NCI-H524 treated with DMSO at 0.1 percent for 48 hours (cell line): ENCODE measurements at places on chromosomes 6 and 20.

- peak; percentile 67 for DNase-seq
These were observed 118.1 kb downstream of the SYNDIG1 start for GRCh38 chr20:24587384-24588046.

DNA sequence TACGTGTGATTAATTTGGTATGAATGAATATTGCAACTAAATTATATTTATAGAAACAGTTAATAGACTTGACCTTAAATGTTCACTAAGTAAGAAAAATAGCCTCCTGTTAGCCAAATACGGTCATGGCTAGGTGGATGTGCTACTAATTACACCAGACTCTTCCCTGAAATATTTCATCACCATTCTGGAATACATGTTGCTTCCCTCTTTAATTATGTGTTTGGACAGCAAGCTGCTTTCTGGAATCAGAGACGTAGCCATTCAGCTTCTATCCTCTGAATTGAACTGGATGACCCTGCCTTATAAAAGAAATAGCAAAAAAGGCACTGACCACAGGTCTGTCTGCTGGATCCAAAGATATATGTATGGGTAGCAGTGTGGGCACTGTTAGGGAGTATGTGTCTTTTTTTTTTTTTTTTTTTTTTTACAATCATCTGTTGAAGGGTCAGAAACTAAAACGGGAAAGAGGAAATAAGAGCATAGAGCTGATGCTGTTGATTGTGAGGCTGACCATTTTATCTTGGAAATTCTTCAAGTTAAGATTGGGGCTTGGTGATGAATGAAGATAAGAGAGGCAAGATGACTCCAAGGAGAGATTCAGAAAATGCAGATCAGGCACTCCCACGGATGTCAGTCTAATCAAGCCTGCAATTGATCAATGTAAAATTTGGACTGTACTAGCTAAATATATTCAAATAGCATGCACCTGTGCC lies 283.2 kb upstream of the HSF2 start:
- no peak for DNase-seq

- DNase-seq: no peak
These were observed 59.2 kb downstream of the CLVS2 start for GRCh38 chr6:123055256-123055655.

DNA sequence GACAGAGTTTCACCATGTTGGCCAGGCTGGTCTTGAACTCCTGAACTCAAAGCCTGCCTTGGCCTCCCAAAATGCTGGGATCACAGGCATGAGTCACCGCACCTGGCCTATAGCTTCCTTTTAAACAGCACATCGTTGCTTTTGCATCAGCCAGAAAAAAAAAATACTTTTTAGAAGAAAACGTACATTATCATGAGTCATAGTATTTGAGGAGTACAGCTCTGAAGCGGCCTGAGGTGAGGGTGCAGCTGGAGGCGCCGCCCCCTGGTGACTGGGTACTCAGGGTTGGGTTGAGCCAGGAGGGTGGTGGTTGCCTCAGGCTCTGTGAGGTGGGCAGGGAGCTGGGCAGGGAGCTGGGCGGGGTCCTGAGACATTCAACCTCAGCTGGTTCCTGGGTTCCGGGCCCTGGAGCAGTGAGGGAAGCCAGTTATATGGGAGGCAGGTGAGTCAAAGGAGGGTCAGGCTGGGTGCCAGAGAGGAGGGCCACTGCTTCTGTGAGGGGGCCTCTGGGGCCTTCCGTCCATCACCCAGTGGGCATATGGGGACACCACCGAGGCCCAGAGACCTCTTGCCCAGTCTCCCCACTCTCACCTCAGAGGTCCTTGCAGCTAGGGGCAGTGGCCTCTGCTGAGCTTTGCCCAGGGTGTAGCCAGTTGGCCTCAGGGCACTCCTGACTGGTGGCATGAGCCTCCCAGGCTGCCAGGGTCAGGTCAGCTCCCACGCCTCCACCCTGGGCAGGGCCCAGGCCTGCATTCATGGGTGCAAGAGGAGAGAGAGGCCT lies 11.7 kb upstream of the ID1 start:
- no peak for DNase-seq

GRCh38 chr6:31919624-31920303 lies 7.8 kb upstream of the C2 start:
- DNase-seq: no peak

GRCh38 chr6:69106511-69106910 lies 471.4 kb downstream of the ADGRB3 start:
- DNase-seq: no peak

GRCh38 chr6:105560611-105561066 lies 157.8 kb upstream of the PREP start:
- DNase-seq: no peak

DNA sequence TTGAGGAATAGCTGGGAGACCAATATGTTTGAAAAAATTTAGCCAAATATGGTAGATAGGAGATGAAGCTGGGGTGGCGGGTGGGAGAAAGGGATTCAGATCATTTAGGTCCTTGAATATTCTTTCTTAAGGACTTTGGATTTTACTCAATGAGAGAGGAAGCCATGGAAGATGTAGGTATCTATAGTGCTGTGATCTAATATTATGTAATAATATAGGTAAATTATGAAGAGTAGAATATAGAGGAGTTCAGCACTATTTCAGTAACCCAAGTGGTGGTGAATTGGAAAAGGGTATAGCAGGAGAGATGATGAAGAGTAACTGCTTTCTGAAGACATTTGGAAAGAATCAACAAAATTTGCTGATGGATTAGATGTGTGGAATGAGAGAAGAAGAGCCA lies 417.6 kb downstream of the UTRN start:
- DNase-seq: no peak

DNA sequence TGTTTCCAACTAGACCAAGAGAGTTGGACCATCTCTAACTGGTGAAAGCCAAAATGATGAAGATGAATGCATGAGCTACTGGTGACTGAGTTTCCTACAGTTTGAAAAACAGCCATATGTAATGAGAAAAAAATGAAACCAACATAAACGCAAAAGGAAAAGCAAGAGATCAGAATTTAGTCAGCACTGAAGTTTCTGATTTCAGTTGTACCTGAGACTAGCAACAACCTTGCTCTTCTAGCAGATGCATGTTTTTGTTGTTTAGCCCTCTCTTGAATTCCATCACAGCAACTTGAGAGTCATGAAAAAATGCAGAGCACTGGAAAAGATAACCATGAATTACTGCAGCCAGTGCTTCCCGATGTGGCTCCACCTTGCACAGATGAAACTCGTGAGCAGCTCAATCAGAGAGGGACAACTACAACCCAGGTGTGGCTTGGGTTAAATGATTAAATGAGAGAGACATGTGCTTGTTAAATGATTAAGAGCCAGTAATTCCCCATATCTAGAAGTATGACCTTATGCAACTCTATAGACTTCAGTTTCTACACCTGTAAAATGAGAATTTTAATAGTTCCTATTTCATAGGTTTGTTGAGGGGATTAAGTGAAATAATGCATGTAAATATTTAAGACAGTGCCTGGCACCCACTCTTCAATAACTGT lies 104.8 kb downstream of the ELOVL4 start:
- no peak for DNase-seq

GRCh38 chr20:37354210-37355195 lies 8.6 kb downstream of the SRC start:
- DNase-seq: no peak

DNA sequence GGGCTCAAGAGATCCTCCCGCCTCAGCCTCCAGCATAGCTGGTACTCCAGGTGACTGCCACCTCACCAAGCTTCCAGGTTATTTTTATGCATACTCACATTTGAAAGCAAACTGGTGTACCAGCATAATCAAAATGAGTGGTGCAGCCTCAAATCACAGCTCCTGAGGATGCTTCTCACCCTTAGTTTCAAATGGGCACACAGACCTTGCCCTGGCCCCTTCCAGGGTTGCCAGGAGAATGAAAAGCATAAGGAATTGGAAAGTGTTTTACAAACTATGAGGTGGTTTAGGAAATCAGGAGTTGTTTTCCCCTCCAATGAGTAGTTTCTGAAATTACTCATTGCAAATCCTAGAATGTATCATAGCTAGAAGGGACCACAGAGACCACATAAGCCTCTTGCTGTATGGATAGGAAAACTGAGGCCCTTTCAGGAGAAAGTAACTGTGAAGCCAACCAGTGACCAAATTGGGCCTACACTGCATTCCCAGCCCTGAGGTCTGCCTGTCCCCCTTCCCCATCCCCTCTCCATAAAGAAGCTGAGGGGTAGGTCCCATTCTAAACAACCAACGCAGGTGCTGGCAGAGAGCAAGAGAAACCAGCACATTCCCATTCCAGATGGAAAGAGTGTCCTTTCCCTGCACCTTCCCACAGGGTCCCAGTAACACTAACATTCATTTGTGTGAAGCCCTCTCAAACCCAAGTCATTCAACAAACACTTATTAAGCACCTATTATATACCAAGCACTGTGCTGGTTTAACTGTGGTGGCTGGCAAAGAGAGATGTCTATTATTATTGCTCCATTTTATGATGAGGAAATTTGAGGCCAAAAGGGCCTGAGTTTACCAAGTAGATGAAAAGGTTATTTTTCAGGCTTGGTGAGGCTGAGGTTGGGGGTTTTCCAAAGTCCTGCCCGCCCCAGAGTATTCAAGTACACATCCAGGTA lies 2.1 kb upstream of the E2F1 start:
- no peak for DNase-seq

DNA sequence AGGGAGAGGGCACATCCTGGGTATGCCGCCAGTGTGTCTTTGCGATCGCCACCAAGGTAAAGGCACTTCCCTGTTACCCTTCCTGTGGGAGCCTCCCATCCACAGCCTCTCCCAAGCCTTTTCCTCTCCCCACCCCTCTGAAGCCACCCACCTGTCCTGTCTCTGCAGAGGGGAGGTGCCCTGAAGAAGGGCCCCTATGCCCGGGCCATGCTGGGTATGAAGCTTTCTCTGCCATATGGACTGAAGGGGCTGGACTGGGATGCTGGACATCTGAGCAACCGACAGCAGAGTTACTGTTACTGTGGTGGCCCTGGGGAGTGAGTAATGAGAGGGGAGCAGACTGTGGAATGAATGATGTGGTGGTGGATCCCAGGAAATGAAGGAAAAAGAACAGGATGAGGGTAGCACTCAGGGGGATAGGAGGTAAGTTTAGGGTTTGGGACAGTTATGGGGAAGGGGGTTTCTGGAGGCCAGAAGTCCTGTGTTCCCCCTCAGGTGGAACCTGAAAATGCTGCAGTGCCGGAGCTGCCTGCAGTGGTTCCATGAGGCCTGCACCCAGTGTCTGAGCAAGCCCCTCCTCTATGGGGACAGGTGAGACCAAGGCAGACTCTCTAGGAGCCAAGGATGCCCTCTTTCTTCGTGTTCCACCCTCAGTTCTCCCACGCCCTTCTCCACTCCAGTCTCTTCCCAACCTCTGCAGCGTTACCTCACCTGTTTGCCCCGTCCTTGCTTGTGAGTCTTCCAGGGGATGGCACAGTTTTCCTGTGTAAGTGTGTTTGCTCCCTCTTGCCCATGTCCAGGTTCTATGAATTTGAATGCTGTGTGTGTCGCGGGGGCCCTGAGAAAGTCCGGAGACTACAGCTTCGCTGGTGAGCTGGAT lies 2.7 kb downstream of the PHF1 start:
- no peak for DNase-seq

GRCh38 chr6:111573131-111573883 lies 32.4 kb downstream of the TRAF3IP2 start:
- DNase-seq: no peak

DNA sequence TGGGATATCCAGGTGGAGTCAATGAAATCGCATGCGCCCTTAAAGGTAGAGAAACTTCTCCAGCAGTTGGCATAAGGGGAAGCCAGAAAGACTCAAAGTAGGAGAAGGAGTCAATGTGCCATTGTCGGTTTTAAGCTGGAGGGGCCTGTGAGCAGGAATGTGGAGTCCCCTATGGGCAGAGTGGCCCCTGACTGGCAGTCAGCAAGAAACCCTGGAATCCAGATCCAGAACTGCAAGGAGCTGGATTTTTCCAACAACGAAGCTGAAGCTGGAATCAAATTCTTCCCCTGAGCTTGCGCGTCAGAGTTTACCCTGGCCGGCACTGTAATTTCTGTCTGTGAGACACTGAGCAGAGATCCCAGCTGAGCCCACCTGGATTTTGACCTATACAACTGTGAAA lies 315.0 kb downstream of the DHX35 start:
- DNase-seq: no peak

DNA sequence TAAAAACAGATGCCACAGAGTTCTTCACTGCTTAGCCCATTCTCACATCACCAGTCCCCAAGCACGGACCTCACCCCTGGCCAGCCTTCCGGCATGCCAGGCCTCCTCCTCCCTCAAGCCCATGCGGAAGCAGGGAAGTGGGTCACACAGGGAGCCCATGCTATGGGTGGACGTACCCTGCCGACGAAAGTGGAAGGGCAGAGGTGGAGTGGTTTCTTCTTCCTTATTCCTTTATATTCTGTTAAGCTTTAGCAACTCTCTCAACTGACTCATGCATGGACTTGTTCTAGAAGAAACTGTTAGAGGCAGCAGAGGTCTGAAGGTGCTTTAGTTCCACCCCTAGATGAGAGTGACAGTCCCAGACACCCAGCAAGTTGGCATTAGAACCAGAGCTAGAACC lies 118.6 kb downstream of the LY86 start:
- DNase-seq: no peak

GRCh38 chr20:46169245-46170171 lies 51.4 kb downstream of the CD40 start:
- DNase-seq: no peak

DNA sequence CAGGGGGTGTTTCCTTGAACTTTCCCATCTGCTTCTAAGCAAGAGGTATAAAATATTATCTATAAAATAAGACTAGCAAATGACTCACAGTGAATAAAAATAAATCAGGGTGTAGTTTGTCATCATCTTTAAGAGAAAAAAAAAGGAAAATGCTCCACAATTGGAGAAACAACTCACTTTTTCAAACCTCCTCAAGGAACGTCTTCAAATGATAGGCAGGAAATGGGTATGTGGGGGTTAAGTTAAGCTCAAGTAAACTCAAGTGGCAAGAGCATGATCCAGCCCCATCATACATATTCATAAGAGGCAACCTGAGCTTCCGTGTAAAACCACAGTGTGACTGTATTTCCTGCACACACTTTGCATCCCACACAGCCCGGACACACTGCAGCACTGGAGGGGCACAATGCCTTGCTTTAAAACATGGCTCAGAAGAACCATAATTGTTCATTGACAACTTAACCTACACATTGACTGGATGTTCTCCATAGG lies 58.5 kb upstream of the CEP85L start:
- peak; percentile 73 for DNase-seq

- no peak for DNase-seq
These were observed 46.4 kb downstream of the SAMD3 start for GRCh38 chr6:130176378-130176777.
